ENCODE measurements at places on chromosomes 4 and X.

DNA sequence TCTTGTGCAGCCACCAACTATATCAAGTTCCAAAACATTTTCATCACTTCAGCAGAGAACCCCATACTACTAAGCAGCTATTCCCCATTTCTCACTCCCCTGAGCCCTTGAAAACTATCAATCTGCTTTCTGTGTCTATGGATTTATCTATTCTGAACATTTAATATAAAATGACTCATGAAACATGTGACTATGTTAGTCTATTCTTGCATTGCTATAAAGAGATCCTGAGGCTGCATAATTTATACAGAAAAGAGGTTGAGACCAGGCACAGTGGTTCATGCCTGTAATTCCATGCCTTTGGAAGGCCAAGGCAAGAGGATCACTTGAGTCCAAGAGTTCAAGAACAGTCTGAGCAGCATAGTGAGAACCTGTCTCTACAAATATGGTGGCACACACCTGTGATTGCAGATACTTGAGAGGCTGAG lies 10.6 kb upstream of the C1QTNF7 start:
- DNase-seq, result no peak

- no peak for DNase-seq
Measured at GRCh38 chrX:118594697-118595420, 99.2 kb downstream of the DOCK11 start.

- no peak for DNase-seq
Measured at GRCh38 chr4:3862640-3863420, 96.6 kb downstream of the ADRA2C start.

- DNase-seq, result no peak
Measured at GRCh38 chr4:152709675-152710438, 30.1 kb upstream of the TMEM154 start.

DNA sequence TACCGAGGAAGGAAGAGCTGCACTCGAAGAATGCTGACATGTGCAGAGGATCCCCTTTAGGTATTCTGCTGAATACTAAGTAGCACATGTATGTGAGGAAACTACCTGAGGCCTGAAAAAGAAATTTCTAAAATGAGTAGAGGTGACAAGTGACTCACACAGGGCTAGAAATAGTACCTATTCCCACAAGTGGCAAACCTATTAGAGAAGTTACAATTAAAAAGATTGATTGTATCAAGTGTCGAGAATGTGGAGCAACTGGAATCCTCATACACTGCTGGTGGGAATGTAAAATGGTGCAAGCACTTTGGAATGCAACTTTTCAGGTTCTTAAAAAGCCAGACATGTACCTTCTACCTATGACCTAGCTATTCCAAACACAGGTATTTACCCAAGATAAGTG lies 47.4 kb downstream of the CCSER1 start:
- DNase-seq, result no peak

- DNase-seq, result no peak
Measured at GRCh38 chrX:107675365-107675654, 47.0 kb downstream of the PRPS1 start.

DNA sequence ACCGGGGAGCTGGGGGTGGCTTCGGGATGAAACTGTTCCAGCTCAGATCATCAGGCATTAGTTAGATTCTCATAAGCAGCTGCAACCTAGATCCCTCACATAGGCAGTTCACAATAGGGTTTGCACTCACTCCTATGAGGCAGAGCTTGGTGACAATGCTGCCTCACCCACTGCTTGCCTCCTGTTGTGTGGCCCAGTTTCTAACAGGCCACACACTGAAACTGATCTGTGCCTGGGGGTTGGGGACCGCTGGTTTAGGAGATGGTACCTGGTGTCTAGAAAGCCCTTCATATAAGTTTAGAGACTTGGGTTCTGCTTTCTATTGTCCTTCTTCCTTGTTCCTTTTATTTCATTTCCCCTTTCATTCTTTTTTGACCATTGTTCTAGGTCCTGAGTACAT lies 234.2 kb downstream of the FRAS1 start:
- DNase-seq, result no peak

DNA sequence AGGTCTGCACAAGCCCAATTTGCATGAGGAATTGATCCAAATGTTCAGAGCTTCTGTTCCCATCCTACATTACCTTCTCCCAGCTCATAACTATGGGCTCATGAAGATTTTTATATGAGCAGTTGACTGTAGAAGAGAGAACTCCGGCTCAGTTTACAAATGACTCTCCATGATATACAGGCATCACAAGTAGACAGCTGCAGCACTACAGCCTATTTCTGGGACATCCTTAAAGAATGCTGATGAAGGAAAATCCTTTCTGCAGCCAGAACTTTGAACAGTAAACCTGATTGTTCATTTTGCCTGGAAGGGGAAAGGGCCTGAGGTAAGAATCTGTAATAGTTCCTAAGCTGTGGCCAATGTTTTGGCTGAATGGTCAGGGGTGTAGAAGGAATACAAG lies 174.1 kb upstream of the CXCL13 start:
- no peak for DNase-seq

DNA sequence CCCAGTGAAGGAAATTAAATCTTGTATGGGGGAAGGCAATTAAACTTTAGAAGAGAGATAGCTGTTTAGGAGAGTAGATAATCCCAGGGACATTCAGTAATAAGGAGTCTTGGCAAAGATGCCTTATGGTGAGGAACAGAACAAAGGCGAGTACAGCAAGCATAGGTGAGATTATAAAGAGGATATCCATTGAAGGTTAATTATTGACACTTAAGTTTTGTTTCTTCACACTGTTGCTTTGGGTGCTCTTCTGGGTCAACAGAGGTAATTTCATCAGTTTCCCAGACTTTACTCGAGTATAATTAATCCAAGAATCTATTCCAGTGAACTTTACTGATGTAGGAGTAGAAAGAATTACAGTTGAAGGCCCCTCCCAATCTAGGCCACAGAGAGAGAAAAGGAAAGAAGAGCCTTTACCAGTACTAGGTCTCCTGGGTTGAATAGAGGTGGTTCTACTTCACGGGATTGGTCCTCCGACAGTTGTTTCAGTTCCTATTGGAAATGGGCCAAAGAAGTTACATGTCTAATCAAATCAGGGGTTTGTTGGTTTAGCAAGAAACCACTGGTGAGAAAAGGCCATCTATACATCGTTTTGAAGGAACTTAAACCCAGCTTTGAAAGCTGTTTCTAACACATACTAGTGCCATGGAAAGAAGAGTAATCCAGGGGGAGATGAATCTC lies 27.2 kb downstream of the EPGN start:
- no peak for DNase-seq

- DNase-seq, result no peak
Measured at GRCh38 chr4:139764182-139764581, 98.6 kb downstream of the MGST2 start.

DNA sequence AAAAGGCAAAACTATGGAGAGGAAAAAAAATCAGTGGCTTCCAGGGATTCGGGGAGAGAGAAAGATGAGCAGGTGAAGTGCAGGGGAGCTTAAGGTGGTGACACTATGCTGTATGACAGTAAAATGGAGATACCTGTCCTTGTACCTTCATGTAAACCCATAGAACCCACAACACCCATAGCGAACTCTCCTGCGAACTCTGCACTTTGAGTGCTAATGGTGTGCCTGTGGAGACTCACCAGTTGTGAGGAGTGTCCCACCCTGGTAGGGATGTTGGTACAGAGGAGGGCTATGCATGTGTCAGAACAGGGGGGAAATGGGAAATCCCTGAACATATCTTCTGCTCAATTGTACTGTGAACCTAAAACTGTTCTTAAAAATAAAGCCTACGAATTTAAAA lies 42.8 kb downstream of the HMX1 start:
- no peak for DNase-seq

DNA sequence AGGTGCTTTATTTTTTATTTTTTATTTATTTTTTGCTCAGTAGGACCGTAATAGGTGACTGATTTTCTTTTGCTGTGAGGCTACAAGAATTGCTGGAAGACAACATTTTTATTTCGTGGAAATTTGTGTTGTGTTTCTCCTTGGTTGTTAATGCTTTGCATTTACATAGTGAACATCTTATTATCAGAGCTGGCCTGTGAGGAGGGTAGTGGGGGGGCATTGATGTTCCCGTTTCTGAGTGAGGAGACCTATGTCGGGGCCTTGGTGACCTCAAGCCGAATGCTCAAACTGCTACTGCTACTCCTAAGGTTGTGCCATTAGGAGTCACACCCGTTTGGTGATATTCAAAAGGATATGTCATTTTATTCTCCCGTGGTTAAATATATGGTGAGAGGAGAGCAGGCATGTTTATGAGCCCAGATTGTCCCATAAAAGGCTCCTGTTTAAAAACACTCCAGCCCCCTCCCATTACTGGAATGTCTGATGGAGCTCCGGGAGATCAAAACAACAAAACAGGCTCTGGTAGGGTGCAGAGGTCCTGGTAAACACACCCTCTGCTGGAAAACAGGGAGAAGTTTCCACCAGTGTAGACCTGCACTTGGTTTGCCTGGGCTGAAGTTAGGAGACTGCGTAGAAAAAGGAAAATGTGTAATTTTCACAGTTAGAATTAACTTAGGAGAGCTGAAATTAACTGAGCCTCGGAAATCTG lies 5.6 kb downstream of the PDGFRA start:
- DNase-seq, result no peak

DNA sequence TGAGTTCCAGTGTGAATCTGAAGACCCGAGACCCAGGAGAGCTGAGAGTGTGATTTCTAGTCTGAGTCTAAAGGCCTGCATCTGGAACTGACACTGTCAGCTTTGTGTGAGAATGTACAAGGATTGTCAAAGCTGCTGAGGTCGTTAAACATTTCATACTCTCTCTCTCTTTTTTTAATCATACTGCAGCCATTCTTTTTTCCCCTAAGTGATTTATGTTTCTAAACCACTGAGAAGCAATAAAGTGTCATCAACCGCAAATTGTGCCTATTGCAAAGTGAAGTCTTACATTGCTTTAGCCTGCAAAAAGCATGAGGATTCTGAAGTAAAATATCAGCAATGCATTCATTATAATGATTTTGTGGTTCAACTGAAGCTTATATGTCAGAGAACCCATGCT lies 106.0 kb downstream of the ASMT start:
- DNase-seq, result no peak

DNA sequence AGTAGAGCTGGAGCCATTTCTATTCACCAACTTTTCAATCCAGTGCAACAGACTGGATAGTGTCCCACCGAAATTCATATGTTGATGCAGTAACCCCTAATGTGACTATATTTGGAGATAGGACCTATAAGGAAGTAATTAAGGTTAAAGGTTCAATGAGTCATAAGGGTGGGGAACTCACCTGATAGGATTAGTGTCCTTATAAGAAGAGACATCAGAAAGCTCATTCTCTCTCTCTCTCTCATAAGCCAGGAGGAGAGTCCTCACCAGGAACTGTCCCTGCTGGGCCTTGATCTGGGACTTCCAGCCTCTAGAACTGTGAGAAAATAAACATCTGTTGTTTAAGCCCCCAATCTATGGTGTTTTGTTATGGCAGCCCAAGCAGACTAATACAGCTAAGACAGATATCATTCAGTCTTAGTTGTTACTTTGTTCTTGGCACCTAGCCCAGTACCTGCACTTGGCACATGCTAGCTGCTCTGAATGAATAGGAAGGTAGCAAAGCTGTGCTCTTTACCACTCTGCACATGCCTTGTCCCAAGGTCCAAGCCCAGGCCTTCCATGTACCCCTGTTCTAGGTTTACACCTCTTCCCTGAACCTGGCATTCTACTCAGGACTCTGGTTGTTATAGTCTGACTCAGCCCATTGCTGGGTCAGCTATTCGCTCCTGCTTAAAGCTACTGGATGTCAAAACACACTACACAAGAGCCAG lies 19.2 kb upstream of the BRS3 start:
- DNase-seq, result no peak

GRCh38 chrX:11609109-11609508 lies 56.6 kb downstream of the ARHGAP6 start:
- DNase-seq, result no peak

DNA sequence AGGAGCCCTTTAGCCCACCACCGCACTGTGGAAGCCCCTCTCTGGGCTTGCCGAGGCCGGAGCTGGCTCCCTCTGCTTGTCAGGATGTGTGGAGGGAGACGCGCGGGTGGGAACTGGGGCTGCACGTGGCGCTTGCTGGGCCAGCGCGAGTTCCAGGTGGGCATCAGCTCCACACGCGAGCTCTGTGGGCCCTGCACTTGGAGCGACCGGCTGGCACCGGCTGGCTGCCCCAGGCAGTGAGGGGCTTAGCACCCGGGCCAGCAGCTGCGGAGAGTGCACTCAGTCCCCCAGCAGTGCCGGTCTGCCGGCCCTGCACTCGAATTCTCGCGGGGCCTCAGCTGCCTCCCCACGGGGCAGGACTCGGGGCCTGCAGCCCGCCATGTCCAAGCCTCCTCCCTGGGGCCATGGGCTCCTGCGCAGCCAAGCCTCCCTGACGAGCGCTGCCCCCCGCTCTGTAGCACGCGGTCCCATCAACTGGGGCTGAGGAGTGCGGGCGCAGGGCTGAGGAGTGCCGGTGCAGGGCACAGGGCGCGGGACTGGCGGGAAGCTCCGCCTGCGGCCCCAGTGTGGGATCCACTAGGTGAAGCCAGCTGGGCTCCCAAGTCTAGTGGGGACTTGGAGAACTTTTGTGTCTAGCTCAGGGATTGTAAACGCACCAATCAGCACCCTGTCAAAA lies 93.6 kb downstream of the DTHD1 start:
- no peak for DNase-seq

- DNase-seq, result no peak
Measured at GRCh38 chr4:118586357-118586790, 98.8 kb upstream of the METTL14 start.

DNA sequence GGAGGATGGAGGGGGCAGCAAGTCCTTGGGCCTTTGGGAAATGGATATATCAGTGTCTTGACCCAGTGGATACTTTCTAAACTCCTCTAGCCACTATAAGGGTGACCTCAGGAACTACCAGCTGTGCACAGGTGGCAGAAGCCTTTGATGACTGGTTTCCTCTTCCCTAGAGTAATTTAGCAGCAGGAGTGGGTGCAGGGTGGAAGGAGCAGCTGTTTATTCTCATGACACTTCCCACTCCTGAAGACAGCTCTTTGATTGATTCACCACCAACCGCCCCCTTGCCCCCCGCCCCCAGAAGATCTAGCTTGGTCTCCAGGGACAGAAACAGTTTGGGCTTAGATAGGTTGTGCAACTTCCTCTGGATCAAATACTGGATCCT lies 63.0 kb downstream of the GPC3 start:
- no peak for DNase-seq

GRCh38 chr4:131044368-131044767 lies 1948.4 kb downstream of the C4orf33 start:
- DNase-seq, result no peak

DNA sequence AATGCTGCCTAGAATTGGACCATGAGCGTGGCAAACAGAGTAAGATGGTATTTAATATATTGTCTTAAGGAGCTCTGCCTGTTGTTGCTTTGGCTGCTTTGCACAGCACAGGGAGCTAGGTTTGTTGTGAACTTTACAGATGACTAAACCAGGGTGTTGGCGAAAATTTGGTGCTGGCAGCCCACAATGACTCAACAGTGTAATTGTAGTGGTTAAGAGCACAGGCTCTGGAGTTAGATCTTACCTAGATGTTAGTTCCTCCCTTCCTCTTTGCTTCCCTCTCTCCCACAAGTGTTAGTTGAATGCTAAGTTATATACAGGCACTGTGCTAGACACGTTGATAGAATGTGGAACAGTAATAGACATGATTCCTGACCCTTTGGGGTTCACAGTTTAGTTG lies 128.9 kb upstream of the TRPC5 start:
- no peak for DNase-seq
